ENCODE measurements at places on chromosomes 3 and 15. TPM values are rescaled to one million over a fixed set of nuclear protein-coding genes. Genes with fewer than 3 reads are reported as not detected.
A peak's percentile ranks its signal among the peaks of the same experiment; 100 is the strongest.

- DNase-seq = peak; percentile 40
Observed at GRCh38 chr3:45010811-45011333, 15.2 kb upstream of the CLEC3B start.

DNA sequence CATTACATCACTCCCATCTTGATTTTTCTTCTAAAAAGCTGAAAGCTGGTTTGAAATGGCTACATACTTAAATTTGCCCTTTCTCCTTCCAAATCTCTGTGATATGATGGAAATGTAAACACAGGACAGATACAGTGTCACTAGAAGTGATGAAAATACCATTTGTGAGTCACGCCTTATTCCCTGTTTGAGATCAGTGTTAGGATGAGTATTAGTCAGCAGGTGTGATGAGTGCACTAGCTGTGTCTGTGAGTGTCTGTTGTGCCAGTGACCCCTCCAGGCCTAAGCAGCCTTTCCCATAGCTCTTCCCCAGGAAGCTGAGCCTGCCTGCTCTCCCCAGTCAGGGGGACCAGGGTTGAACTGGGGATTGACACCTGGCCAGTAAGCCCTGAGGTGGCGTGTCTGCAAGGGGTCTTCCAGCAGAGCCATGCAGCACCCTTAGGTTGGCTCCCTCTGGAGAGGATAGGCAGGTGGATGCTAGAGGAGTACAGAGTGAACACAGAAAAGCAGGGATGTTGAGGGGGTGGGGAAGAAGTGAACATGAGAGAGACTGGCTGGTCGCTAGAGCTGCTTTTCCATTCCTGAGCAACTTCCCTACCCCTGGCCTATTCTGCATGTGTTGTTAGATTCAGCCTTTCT lies 92.0 kb downstream of the PDE8A start:
- DNase-seq = no peak

Gene GPR149
- 0.41 TPM for total RNA-seq

Gene RBPMS2
- 0.41 TPM for total RNA-seq
